Activated CD4-positive, alpha-beta T cell treated with anti-CD3 and anti-CD28 coated beads, Interleukin-2, amount 50 U/mL, for 48 hours (primary cell): ENCODE measurements at places on chromosomes 11 and 22.
A peak's percentile ranks its signal among the peaks of the same experiment; 100 is the strongest.

GRCh38 chr11:69307421-69307820 lies 13.5 kb downstream of the MYEOV start:
- no peak for DNase-seq

GRCh38 chr11:126733685-126734084 lies 266.9 kb downstream of the KIRREL3 start:
- no peak for DNase-seq

DNA sequence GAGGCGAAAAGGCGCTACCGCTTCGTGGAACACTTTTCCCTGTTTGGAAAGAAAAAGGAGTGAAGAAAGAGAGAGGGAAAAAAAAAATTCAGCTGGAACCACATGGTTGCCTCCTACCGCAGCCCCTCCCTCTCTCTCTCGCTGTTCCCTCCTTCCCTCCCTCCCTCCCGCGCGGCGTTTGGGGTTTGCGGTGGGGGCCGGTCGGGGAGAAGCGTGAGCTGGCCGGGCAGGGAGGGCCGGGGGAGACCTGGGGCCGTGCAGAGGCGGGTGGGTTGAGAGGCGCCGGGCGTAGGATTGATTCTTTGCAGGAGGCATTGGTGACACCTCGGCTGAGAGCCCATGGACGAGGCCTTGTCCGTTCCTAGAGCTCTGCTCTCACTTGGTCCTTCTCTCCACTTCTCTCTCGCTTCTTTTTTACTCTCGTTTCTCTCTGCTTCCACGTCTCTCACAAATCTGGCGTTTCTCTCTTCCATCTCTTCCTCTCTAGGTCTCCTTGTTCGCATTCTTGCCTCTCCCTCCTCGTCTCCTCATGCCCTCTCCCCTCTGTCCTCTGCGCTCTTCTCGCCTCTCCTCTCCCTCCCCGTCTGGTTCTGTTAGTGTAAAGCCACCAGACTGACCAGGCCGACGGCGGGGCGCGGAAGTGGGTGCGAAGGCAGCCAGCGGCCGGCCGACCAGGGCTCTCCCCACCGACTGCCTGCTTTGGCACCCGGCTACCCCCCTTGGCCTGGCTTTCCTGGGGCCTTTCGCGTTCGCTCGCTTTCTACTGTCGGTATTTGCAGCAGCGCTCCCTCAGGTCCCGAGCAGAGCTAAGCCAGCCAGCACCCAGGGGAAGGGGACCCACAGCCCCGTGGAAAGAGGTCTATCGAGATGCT lies at the start of gene CLMP:
Gene CLMP, minus strand, starts transcription at position 61 of the 872 bp plus-strand sequence. CDS start 308 bp downstream, outside the sequence.
- no peak for DNase-seq

- peak; percentile 29 for DNase-seq
These were observed 21.8 kb downstream of the NF2 start for GRCh38 chr22:29625090-29625825.

DNA sequence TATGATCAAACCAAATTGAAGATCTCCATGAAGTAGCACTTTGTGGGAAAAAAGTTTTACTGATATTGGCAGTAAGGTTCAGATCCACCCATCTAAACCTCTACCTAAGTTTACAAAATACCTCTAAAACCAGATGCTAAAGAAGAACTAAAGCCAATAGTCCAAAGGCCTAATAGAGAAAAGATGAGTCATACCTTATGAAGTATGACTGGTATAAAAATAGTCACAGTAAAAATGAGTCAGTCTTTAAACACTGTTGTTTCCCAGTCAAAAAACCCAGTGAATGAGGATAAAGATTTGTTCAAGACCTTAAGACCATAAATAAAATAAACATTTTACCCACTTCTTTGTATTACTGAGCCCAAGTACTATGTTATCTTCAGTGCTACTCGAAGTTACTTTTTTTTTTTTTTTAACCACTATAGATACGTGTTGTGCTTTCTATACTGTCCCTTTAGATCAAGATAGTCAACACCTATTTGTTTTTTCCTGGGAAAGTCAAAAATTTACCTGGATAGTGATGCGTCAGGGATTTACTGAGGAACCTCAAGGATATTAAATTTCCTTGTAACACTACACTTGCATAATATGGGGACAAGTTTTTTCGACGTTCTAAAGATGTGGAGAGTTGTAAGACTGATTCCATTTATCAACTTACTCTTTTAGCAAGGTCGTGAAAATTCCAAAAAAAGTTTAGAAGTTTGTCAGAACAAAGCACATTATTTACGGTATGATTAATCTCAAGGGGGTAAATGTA lies 87.3 kb downstream of the CCDC73 start:
- no peak for DNase-seq

- no peak for DNase-seq
These were observed 2.9 kb downstream of the POU2AF3 start for GRCh38 chr11:111301004-111301841.

GRCh38 chr11:36265793-36266628 lies 23.2 kb downstream of the COMMD9 start:
- peak; percentile 67 for DNase-seq

DNA sequence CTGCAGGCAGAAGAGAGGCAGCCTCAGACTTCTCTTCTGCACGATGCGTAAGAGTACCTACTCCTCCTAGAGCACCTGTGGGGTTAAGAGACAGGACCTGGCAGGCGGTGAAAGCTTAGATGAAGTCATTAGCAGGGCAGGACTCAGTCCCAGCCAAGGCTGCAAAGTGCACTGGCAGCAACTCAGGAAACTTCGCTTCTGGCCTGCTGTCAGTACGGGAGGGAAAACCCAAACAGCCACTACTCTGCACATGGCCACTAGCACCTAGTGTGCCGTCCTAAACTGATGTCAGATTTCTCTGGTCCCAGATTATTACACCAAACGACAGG lies 8.8 kb upstream of the KLHL35 start:
- DNase-seq: no peak

- DNase-seq: peak; percentile 64
These were observed 1.6 kb downstream of the BRD1 start for GRCh38 chr22:49825944-49826602.

- no peak for DNase-seq
These were observed 2.9 kb upstream of the IL18BP start for GRCh38 chr11:71995726-71996291.

- no peak for DNase-seq
These were observed 73.8 kb upstream of the ARFGAP3 start for GRCh38 chr22:42930810-42931420.

- DNase-seq: no peak
These were observed 224.6 kb downstream of the MN1 start for GRCh38 chr22:27576815-27577573.

DNA sequence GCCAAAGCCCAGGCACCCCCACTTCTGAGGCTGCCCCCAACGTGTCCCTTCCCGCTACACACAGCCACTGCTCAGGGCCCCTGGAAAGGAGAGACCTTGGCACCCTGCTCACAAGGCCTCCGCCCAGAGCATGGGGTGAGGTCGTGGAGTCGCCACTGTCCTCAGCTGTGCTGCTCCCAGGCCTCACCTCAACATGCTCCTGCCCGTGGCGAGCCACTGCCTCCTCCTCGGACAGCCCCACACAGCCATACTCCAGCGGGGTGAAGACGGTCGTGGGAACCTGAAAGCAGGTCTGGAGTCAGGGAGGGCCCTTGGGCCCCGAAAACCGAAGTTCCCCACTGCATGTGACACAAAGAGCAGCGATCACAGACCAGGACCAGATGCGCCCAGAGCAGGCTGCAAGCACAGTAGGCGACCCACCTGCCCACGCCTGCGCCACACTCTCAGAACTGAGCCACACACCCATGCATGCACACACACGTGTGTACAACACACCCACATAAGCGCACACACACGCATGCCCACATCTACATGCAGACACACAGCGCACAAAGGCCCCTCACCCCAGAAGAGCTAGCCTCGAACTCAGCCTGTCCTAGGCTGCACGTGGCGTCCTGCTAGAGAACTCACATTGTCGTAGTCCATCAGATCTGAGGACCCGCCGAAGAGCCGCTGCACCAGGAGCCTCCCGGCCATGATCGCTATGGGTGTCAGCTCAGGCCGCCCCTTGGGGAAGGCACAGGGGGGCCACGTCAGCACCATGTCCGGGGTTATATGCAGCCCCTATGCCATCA lies 25.5 kb upstream of the GNB1L start:
- DNase-seq: no peak

- DNase-seq: no peak
These were observed 13.6 kb downstream of the TPCN2 start for GRCh38 chr11:69062169-69062855.

- no peak for DNase-seq
These were observed 20.1 kb upstream of the SMIM35 start for GRCh38 chr11:118106789-118107335.

DNA sequence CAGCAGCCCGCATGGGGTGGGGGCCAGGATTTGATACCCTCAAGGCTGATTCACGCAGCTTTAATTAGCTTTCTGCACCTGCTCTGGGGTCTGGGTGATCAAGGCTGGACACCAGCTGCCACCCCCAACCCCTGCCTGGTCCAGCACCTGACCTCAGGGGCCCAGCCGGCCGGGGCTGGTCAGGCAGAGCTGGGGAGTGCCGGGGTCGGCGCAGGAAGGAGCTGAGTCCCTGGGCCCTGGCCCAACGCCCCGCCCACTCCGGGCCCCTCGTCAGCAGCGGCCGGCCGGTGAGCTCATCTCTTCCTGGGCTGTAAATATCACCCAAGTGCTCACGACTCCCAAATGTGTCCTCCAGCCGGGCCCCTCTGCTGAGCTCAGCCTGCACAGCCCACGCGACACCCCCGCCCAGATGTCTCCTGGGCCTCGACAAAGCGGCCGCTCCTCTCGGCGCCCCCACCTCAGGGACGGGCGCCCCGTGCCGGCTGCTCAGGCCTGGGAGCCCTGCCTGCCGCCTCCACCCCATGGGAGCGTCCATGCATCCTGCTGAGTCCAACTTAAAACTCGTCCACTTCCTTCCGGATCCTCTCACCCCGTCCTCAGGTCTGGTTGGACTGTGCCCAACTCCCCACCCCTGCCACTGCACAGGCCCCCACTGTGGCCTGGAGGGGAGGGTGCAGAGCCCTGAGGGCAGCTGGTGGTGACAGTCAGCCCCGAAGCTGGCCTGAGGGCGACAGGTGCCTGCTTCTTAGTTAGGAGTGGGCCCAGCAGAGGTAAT lies 29.0 kb downstream of the RTN4R start:
- no peak for DNase-seq
